Activated CD8-positive, alpha-beta memory T cell treated with anti-CD3 and anti-CD28 coated beads, Interleukin-2, amount 50 U/mL, for 48 hours (primary cell): ENCODE measurements at places on chromosomes 12 and 14.

DNA sequence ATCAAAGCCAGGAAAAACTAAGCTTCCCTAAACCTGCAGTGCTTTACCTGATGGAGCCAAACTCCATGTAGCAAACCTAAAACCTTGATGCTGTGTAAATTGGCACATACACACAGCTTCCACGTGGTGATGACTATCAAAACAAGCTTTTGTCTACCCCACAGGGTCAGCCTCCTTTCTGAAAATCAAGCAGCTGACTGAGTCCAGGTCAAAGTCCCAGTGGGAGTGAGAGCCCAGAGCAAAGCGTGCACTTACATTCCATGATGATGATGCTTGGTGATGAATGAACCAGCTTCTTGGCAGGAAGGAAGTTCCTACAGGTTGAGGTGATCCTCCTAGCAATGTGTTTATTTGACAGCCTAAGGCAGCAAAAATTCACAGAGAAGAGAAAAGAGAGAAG is 630.0 kb upstream of the TBX3 start:
- no peak for DNase-seq

GRCh38 chr14:99232714-99233214 is 39.2 kb downstream of the BCL11B start:
- DNase-seq, result no peak

GRCh38 chr14:77885367-77885766 is 85.5 kb downstream of the ADCK1 start:
- DNase-seq, result no peak

DNA sequence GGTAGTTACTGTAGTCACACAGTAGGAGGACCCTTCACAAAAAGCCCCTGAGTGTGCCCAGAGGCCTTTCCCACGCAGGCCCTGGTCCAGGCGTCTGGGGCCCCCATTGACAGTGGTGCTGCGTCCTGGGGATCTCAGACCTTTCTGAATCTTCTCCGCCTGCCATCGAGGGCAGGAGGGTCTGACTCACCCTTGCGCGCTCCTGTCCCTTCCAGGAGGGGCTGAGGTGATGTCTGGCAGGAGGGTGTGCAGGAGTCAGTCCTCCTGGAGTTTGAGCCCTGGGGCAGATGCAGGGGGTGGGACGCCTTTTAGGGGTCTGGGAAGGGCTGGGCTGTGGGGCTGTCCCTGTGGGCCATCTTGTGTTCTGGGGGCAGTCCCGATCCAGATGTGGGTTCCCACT is 386.8 kb downstream of the TMEM121 start:
- DNase-seq, result no peak

- no peak for DNase-seq
These were observed 111.0 kb upstream of the HIF1A start for GRCh38 chr14:61584331-61584741.

DNA sequence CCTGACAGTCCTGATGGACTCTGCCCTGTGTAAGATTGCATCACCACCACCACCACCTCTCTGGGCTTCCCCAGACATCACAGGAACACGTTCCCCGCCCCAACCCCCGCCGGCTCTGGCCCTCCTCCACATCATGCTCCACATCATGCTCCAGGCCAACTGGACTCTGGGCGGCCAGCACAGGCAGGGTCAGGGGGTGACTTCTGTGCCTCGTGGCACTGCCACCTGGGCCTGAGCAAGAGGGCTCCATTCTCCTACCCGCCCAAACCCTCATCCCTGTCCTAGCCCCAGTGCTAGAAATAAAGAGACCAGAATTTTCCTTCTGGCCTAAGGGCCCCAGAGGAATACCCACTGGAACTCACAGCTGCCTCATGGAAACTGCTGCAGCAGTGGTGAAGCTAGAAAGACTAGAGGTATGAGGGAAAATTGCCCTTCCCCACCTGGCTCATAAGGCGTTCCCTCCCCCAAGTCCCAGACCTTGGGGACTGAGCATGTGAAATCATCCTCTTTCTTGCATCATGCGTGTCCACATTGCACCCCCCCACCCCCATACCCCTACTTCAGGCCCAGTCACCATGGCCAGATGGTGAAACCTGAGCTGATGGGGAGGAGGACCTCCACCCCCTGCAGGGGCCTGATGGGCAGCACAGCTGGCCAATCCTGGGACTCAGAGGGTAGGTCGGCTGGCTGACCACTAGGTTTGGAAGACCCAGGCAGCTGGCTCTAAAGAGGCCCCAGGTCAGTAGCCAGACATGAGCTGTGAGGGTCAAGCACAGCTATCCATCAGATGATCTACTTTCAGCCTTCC is at the start of gene INHBE:
TSS of gene INHBE (plus strand) at position 742 of the 808 bp plus-strand sequence. CDS start 230 bp downstream, outside the sequence.
- DNase-seq, result peak; percentile 69

GRCh38 chr12:21607701-21608100 is 3.1 kb upstream of the GYS2 start:
- no peak for DNase-seq

- DNase-seq, result no peak
These were observed 60.9 kb upstream of the ZFP36L1 start for GRCh38 chr14:68853749-68854148.

DNA sequence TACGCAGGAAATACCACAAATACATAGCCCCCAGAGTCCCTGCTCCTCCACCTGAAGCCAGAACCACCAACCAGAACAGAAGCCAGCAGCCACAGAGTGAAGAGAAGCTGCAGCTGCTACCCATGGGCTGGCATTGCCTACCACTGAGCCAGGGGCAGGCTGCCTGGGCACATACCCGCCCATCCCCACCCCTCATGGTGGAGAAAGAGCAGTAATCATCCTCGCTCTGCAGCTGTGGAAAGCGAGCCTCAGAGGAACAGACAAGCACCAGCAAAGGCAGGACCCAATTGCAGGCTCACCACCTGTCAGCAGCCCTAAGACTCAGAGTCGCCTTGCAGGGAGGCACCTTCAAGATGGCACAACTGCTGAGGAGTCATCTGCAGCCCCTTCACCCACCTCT is 11.2 kb upstream of the CD9 start:
- DNase-seq, result no peak

DNA sequence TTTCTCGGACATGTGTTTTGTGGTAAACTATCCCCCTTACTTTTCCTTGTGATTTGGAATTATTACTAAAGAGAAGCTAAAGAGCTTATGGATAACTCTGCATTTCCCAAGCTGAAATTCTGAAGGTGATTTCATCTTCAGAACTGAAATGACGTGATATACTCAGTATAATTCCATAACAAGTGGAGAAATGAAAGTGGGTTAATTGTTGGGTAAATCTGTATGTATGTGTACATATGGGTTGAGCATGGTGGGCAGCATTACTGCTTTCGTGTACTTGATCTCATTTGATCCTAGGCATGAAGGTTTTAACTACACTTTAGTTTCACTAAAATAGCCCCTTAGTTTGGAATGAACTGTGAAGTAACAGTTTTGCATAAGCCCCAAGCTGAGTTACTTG is 4.1 kb downstream of the YY1 start:
- no peak for DNase-seq

DNA sequence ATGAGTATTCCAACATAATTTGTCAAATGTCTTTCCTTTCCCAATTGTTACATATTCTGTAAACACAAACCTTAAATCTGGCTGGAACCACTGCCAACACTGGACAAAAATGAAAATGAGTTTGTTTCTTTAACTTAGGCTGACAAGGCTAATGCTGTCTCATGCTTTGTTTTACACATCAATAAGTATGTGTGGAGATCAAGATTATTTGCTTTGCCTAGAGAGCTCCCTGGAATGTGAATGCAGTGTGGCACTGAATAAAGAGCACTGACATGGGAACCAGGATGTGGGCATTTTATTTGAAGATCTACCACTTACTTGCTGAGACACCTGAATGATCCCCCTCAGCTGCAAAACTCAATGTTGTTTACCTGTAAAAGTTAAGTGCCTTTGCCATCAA is 61.7 kb downstream of the RALGAPA1 start:
- DNase-seq, result no peak

GRCh38 chr12:52909331-52909730 is 4.5 kb upstream of the KRT8 start:
- DNase-seq, result no peak

- no peak for DNase-seq
These were observed 17.1 kb downstream of the OTUB2 start for GRCh38 chr14:94043111-94043755.

GRCh38 chr12:11704089-11704488 is 54.6 kb downstream of the ETV6 start:
- DNase-seq, result no peak

DNA sequence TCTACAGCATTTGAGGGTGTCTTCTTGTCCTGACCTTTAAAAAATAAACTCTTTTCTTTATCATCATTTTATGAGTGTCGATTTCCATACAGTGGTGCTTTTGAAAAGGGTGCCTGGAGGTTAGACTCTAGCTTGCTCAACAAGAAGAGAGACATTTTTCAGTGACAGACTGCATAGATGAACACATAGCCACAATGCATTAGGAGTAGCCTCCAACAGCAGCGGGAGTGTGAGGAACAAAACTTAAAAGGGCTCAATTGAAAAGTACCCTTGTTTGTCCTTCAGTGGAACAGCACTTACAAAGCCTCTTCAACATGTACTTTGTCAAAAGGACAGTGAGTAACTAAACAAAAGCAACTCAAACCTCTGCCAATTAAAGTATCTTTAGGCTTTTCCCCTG is 119.3 kb downstream of the SOX5 start:
- DNase-seq, result no peak

DNA sequence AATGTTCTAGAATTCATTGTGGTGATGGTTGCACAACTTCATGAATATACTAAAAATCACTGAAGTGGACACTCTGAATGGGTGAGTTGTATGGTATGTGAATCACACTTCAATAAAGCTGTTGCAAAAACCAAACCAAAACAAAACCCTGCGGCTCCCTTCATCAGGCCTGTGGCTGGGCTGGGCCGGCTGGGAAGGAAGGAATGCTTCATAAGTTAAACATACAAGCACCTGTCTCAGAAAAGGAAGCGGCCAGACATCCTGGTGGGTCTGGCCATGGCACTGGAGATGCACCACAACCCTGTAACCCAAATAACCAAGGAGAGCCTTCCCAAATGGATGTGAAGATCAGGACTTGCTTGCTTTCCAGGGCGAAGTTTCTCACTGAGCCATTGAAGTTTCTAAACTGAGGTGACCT is 34.9 kb downstream of the TTC7B start:
- peak; percentile 15 for DNase-seq

GRCh38 chr12:45184147-45184963 is 31.5 kb upstream of the ANO6 start:
- no peak for DNase-seq

GRCh38 chr12:26832822-26833742 is at the start of gene ITPR2:
Gene ITPR2 (minus strand): TSS chr12:26833194. CDS start chr12:26832781, 413 bp downstream.
- peak; percentile 94 for DNase-seq

- no peak for DNase-seq
These were observed 121.3 kb upstream of the IGF1 start for GRCh38 chr12:102601621-102602020.

GRCh38 chr12:8031872-8032241 is 659 bp upstream of the FOXJ2 start:
- DNase-seq, result peak; percentile 40

DNA sequence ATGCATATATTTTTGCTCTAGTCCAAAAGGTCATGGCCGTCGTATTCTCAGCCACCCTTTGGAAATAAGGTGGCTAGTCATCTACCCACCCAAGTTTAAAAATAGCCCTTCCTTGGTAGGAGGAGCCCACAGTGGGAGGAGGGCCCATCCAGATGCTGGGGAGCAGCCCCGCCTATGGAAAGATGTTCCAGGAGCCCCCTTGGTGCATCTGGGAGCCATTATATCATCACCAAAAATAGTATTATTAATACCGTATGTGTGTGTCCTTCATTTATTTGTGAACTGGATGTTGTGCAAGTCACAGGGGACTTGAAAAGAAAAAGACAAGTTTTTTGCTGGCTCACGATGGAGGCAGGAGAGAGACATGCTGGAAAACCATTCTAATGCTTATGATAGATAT is 34.0 kb downstream of the EMP1 start:
- DNase-seq, result no peak

GRCh38 chr14:103734081-103734888 is 18.7 kb downstream of the ZFYVE21 start:
- DNase-seq, result no peak
